ENCODE measurements at places on chromosomes 13 and 19.

- DNase-seq, result no peak
Measured at GRCh38 chr19:1283207-1283916, 2.3 kb upstream of the EFNA2 start.

GRCh38 chr13:30743319-30744055, 8.1 kb downstream of the ALOX5AP start:
- no peak for DNase-seq

GRCh38 chr19:16293118-16294091, 31.2 kb upstream of the KLF2 start:
- DNase-seq, result no peak

- no peak for DNase-seq
Measured at GRCh38 chr19:45784096-45784495, 1.8 kb upstream of the DMPK start.

DNA sequence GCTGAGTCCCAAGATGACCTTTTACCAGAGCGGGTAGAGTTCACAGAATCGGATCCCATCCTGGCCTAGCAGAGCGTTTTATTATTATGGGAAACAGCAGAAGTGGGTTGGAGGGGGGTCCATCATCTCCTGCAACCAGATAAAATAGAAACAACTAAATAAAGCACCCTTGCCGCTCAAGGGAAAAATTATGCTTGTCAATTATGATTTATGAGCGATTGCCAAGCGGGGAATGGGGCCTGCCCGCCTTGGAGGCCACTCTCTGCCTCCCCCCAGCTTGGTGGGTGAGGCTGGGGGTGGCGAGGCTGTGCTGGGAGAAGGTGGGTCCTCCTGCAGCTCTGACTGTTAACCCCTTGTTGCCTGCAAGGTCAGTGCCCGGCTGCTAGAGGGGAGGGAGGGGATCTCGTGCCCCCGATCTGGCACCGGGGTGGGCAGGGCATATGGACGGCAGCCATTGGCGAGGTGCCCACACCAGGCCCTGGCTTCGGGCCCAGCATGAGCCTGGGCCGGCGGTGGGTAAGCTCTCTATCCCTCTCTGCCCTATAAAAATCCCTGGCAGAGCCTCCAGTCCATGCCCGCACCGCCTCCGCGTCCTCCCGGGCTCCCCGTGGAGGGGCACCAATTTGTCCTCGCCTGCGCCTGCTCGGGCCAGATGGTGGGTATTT, 129.1 kb downstream of the URI1 start:
- no peak for DNase-seq

DNA sequence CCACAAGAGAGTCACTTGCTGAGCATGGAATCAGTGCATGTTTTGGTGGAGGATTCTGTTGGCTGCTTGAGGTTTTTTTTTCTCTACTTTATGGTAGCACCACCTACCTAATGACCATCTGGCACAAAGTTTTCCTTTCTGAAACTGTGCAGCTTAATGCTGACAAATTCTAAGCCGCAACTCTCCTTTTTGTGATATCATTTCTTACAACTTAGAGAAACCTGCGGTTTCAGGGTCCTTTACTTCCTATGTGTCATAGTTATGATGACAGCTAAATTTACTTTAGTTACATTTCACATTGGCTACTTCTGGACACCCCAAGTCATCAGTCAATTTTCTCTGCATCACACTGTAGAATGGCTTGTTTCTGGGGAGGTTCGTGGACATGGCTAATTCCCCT, 115.4 kb upstream of the TMTC4 start:
- DNase-seq, result no peak

GRCh38 chr19:46654621-46655152, 6.3 kb downstream of the DACT3 start:
- DNase-seq, result no peak

DNA sequence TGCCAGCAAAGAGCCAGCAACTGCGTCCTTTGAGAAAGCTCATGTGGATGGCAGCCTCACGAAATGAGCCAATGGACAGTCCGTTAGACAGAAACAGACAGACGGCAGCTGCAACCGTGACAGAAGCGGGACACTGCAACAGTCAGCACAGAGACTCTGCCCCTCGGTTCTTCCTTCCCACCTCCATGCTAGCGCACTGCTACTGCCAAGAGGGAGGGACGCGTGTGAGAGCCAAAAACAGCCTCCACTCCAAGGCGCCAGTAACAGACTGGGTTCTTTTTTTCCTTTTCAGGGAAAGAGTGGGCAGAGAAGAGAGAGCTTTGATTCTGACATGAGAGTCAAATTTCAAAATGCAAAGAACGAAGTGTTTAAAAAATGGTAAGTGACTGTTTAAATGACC, 77.5 kb downstream of the SERP2 start:
- no peak for DNase-seq

DNA sequence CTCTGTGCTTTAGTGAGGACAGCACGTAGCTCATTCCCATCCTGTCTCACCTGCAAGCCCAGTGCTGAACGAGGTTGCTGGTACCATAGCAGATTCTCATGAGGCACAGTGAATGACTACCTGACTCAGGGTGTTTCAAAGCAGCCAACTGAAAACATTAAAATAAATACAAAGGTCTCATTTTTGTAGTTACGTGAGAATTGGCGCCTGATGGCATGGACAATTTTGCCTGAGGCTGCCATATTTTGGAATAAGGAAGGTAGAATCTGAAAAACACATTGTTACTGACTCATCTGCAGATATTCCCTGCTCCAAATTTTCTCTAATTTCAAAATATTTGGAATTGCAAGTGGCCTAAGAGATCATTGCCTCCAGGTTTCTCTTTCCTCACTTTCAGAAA, 429.7 kb downstream of the FGF14 start:
- DNase-seq, result no peak

DNA sequence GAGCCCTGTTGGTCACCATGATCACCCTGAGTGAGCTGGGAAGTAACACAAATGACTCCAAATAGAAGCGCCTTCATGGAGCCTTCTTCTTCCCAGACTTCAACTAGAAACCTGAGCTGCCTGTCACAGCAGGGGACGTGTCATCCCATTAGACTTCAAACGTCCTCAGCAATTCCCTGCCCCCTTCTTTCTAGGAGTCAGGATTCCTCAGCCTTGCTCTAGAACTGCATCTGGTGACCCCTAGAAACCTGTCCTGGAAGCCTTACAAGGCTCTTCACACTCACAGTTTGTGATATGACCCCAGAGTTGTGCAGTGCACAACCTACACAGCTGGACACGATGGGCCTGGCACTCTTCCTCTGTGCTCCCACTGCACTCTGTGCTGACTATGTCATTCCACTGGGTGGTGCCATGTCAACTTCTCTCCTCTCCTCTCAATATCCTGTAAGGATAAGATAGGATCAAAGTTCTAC, 23.6 kb upstream of the TTYH1 start:
- no peak for DNase-seq

DNA sequence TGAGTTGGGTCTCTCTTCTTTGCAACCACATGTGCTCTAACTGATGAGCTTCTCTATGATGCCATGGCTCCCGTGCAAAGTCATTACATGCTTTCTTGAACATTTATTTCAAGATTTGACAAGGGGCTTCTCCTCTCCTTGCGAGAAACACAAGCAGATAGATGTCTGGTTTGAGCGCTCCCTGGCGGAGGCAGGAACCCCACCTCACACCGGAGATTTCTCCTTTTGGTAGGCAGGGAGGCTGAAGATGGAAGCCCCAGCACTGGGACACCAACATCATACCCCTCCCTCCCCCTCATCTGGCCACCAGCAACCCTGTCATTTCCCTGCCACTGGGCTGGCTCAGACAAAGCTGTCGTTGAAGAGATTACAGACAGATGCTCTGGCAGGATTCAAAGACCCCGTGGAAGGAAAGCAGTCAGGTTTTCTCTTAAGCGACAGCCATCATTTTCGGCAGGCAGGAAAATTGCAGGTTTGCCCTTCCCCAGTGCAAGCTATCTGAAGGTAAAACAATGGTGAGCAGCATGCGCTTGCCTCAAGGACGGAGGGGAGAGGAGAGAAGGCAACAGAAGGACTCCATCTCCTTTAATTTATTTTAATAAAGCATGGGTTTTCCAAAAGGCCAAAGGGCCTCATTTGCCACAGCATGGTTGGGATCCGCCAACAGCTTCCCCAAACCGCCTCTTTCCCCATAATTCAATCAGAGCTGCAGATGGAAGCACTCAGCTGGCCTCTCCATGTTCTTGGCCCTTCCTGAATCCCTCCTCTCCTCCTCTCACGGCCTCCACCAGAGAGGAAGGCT, 344.1 kb upstream of the TSHZ3 start:
- DNase-seq, result no peak

- DNase-seq, result no peak
Measured at GRCh38 chr19:40601134-40601974, at the start of gene LTBP4. Gene LTBP4 (plus strand): TSS chr19:40601369. CDS start chr19:40601388, 19 bp downstream.

- no peak for DNase-seq
Measured at GRCh38 chr13:72617186-72617585, 110.2 kb downstream of the MZT1 start.

DNA sequence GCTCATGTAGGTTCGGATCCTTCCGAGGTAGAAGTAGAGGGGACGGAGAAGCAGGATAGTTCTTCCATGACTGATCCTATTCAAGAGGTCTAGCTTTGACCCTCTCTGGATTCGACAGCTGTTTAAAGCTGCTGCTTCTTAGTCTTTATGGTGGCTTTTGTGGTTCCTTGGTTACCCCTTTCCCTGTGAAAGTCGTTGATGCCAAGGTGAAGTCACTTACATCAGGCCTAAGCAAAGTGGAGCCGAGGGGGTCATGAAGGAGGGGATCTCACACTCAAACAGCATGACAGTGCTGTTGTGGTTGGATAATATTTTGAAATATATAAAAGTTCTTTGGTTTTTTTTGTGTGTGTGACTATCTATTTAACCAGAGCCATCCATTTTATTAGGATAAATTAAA, 8.1 kb downstream of the CCDC70 start:
- DNase-seq, result no peak

- peak; percentile 25 for DNase-seq
Measured at GRCh38 chr19:45591004-45591637, 6.5 kb upstream of the OPA3 start.

GRCh38 chr13:101751488-101751887, 299.0 kb downstream of the ITGBL1 start:
- DNase-seq, result peak; percentile 63

GRCh38 chr19:29271341-29271740, 58.4 kb upstream of the UQCRFS1 start:
- no peak for DNase-seq

DNA sequence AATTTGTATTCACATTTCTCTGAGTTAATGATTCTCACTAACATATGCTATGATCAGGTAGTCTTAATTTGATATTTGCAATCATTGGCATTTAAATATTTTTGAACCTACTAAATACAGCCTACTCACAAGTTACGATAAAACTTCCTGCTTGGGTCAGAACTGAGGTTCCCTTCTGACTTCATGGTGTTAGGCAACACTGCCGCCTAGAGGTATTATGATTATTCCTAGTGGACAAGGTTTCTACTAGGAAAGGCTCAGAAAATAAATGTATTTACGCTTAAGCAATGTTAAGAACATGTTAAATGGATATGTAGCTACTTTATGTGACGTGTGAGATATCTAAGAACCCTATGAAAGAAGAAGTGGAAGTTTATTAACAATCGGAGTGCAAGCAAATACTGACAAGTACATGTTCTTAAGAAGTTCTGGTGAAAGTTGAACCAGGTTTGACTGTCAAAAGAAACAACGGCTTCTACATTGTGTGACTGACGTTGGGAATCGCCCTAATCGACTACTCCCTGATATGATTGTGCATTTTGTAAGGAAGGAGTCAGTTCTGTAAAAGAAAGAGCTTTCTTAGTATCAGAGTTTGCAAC, 1395.8 kb downstream of the SLITRK5 start:
- peak; percentile 32 for DNase-seq

GRCh38 chr19:3645726-3646125, 19.1 kb upstream of the CACTIN start:
- DNase-seq, result no peak

DNA sequence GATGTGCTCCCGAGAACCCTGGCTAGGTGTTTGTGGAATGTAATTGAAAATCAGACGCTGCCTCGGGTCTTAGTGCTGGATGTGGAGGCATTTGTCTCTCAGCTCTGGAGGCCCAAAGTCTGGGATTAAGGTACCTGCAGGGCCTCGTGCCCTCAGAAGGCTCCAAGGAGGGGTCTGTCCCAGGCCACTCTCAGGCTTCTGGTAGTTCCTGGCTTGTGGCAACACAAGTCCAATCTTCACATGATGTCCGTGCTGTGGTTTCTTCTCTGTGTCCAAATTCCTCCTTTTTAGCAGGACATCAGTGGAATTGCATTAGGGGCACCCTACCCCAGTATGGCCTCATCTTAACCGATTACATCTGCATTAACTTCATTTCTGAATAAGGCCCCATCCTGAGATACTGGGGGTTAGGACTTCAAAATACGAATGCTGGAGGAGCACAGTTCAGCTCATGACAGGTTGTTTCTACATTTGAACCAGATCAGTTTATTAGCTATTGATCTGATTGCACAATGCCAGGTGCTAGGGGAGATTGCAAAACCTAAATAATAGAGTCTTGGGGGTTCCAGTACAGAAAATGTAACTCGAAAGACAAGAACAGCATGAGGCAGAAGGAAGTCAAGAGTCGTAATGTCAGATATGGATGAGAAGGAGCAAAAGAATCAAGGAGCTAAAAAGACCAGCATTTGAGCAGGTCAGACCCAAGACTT, 3.9 kb downstream of the ARHGEF7 start:
- DNase-seq, result no peak

- no peak for DNase-seq
Measured at GRCh38 chr13:77876176-77876575, 42.5 kb downstream of the EDNRB start.

- no peak for DNase-seq
Measured at GRCh38 chr19:4906963-4907362, 2.3 kb upstream of the UHRF1 start.

GRCh38 chr19:14566712-14567077, 5.2 kb downstream of the NDUFB7 start:
- DNase-seq, result no peak

- no peak for DNase-seq
Measured at GRCh38 chr13:77580748-77581147, 45.2 kb downstream of the SCEL start.

GRCh38 chr19:17079710-17080439, 4.3 kb downstream of the MYO9B start:
- DNase-seq, result no peak

GRCh38 chr19:34399886-34400285, 4.3 kb upstream of the PDCD2L start:
- DNase-seq, result no peak

GRCh38 chr19:11560404-11561051, 1.5 kb upstream of the ELOF1 start:
- DNase-seq, result no peak

DNA sequence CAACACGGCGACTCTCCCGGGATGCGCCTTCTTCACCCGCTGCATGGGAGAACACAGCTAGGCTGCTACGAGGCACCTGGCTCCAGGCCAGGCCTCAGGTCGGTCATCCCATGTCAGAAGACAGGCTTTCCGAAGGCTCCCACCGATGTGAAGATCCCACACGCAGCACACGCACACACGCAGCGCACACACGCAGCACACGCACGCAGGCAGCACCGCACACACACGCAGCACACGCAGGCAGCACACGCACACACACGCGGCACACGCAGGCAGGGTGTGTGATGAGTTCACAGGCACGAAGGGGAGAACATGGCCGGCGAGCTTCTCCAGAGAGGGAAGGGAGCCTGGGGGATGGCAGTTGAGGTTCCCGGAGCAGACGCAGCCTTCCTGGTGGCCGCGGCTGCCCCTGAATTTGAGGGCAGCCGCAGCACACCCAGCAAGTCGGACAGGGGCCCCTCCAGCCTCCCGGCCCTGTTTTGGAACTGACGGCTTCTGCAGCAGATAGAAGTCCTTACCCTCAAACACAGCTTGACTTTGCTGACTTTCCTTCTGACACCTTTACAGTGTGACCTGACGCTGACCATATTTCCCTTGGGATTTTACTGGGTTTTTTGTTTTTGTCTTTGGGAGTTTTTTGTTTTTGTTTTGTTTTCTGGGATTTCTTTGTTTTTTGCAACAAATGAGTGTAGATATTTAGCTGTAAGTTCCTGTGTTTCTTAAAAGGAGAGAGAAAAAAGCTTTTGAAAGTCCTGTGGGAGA, 55.9 kb downstream of the RASA3 start:
- DNase-seq, result no peak
